ENCODE measurements at places on chromosomes 11 and 22.

DNA sequence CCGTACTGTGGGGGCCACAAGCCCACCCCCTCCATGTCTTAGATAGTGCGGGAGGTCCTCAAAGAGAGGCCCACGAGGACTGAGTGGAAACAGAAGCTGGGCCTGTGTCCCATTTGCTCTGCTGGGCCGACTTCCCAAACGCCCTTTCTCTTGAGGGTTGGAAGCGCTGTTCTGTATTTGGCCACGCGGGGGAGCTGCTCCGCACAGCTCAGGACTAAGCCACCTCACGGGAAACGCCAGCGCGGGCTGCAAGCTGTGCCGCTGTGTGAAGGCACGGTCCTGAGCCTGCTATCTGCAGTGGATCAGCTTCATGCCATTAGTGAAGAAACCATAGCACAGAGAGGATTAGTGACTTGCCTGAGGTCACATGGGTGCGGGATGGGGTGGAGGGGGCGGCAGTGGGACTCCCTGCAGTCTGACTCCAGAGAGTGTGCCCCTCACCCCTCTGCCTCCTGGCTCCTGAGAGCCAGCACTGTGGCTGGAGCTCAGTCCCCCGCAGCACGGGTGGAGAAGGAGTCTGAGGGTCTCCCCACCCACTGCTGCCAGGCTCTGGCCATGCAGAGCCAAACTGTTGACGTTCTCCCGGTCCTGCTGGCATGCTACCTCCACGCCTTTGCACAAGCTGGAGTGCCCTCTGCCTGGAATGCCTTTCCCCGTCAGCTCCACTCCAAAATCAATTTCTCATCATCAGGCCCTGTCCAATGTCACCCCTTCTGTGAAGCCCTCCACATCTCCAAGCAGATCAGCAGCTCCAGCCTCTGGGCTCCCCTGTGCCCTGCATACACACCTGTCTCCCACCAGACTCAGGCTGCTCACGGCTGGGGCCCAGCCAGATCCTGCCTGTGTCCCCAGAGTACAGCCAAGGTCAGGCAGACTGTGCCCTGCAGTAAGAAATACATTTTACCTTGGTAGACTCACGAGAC, 51.5 kb upstream of the LRRC32 start:
- DNase-seq = peak; percentile 65

DNA sequence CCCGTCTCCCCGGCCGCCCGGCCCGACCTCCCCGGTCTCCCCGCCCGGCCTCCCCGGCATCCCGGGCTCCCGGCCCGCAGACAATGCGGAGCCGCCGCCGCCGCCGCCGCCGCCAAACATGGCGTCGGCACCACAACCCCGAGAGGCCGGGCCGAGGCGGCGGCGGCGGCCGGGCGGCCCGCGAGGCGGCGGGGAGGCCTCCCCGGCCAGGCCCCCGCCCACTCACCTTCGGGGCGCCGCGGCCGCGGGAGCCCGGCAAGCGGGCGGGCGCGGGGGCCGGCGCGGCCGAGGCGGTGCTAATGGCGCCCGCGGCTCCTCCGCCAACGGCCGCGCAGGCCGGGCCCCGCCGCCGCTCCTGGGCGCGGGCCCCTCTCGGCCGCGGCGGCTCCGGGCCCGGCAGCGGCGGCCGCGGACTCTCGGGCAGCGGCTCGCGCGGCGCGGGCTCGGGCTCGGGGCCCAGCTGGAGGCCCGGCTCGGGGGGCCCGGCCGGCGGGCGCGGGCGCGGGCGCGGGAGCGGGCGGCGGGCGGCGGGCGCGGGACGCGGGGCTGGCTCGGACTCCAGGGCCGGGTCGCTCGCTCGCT, 311 bp downstream of the BRD1 start:
- no peak for DNase-seq

- no peak for DNase-seq
These were observed 51.1 kb downstream of the TIMP3 start for GRCh38 chr22:32852395-32853251.

- DNase-seq = peak; percentile 85
These were observed 1.1 kb downstream of the MTFP1 start for GRCh38 chr22:30426388-30427353.

GRCh38 chr22:17570851-17571631, 7.7 kb downstream of the SLC25A18 start:
- no peak for DNase-seq

DNA sequence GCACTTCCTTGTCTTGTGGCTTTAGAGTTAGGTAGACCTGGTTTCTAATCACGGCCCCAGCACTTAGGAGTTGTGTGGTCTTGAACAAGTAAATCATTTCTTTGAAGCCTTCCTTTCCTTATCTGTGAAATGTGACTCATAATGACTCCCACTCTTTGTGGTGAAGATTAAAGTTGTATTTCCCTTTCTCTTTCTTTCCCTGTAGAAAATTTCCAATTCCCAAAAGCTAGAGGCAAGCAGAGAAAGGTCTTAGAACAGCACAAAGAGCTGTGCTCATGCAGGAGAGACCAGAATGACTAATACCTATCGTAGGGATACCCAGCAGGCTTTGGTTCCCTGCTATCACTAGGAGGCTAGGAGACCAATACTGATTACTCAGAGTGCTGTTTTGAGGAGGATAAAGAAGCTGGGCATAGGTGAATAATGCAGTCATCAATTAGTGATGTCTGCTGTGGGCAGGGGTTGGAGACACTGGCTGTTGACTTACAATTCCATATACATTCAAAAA, 270.7 kb upstream of the SYN3 start:
- no peak for DNase-seq

- no peak for DNase-seq
These were observed 18.9 kb downstream of the MYO7A start for GRCh38 chr11:77147036-77147315.

GRCh38 chr11:78311702-78312371, 105.8 kb downstream of the GAB2 start:
- DNase-seq = no peak

DNA sequence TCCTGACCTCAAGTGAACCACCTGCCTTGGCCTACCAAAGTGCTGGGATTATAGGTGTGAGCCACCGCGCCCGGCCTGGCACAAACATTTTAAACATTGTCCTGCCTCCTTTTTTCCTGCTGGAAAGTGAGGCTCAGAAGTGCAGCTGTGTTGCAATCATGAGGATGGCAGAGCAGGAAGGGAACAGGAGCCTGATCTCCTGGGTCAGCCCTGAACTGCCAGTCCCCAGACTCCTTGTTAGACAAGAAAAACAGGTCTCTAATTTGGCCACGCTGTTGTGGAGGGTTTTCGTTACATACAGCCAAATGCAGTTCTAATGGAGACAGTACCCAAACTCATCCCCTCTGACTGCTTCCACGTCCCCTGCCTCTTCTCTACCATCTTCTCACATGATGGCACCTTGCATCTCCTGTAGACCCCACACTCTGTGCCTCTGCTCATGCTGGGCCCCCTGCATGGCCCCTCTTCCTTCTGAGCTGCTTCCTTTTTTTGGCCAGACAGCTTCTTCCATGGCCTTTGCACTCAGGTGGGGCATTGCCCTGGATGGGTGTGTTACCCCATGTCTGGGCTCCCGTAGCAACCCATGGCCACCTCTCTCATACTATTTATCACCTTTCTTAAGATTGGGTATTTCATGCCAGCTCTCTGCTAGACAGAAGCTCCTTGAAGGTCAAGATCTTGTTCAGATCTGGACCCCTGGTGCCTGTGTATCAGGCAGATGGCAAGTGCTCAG, 227.1 kb downstream of the CEP164 start:
- DNase-seq = no peak

DNA sequence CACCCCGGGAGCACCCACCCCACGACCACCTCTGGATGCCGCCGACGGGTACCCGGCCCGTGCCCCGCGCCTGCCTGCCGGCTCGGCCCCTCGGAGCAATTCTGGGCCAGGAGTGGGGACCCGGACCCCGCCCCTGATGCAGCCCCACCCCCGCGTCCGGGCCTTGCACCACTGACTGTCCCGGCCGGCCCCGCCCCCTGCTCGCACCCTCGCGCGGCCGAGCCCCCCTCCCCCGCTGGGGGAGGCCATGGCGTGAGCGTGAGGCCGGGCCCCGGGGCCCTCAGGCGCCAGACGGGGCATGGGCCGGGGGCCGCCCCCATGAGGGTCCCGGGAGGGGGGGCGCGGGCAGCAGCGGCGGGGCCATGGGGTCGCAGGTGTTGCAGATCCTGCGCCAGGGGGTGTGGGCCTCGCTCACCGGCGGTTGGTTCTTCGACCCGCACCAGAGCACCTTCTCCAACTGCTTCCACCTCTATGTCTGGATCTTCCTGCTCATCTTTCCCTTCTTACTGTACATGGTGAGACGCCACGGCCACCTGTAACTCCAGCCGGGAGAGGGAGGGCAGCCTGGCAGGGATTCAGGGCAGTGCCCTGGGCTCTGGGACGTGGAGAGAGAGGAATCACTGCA, 486 bp downstream of the PCNX3 start:
- no peak for DNase-seq

DNA sequence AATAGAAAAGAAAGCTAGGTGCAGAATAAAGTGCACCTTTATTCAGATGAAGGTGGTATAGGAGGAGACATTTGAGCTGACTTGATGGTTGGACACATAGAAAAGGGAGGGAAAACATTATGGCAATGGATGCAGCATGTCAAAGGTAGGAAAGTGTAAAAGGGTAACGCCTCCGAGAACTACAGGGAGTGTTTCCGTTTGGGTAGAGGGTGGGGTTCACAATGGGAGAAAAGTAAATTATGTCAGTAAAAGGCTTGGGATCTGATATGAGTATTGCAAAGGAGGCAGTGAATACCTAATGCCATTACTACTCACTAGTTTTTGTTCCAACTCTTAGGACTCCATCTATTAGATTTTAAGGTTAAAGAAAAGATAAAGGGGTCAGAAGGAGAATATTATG, 59.5 kb downstream of the FAT3 start:
- DNase-seq = no peak

All from CD4-positive, alpha-beta T cell treated with Interleukin-6 at 100 ng/mL for 8 hours (primary cell).